ENCODE measurements at places on chromosomes 1 and 21. TPM values are rescaled to one million over a fixed set of nuclear protein-coding genes. Genes with fewer than 3 reads are reported as not detected.

The OR10J1 gene
- total RNA-seq: not detected

The LRRN2 gene
- not detected for total RNA-seq

The LCE1E gene
- total RNA-seq: not detected

The INSRR gene
- not detected for total RNA-seq

The KCNAB2 gene
- 2.0 TPM for total RNA-seq

The TNFRSF18 gene
- not detected for total RNA-seq

The TRIM63 gene
- not detected for total RNA-seq

The LINGO4 gene
- total RNA-seq: not detected

The IFNLR1 gene
- total RNA-seq: under 0.01 TPM

The HSPA6 gene
- 2.3 TPM for total RNA-seq

The HMCN1 gene
- total RNA-seq: 84.0 TPM

The ZNF593OS gene
- not detected for total RNA-seq

The ADGRL2 gene
- 226 TPM for total RNA-seq

The PTGFRN gene
- total RNA-seq: 74.1 TPM

The RIMS3 gene
- total RNA-seq: 0.85 TPM

The ORC1 gene
- total RNA-seq: 10.5 TPM

The IL19 gene
- total RNA-seq: not detected

The FLVCR1 gene
- total RNA-seq: 7.9 TPM

The CDC73 gene
- 44.5 TPM for total RNA-seq

The OR2T2 gene
- not detected for total RNA-seq

The GNAT2 gene
- total RNA-seq: under 0.01 TPM

The PRKACB gene
- 16.1 TPM for total RNA-seq

The ALDH9A1 gene
- total RNA-seq: 116 TPM

The SPOCD1 gene
- total RNA-seq: 44.0 TPM

The SLFNL1 gene
- 0.28 TPM for total RNA-seq

The FGR gene
- total RNA-seq: not detected

The CHRNB2 gene
- under 0.01 TPM for total RNA-seq

The GUCA2B gene
- total RNA-seq: not detected
